ENCODE measurements at places on chromosomes 12 and 14.

DNA sequence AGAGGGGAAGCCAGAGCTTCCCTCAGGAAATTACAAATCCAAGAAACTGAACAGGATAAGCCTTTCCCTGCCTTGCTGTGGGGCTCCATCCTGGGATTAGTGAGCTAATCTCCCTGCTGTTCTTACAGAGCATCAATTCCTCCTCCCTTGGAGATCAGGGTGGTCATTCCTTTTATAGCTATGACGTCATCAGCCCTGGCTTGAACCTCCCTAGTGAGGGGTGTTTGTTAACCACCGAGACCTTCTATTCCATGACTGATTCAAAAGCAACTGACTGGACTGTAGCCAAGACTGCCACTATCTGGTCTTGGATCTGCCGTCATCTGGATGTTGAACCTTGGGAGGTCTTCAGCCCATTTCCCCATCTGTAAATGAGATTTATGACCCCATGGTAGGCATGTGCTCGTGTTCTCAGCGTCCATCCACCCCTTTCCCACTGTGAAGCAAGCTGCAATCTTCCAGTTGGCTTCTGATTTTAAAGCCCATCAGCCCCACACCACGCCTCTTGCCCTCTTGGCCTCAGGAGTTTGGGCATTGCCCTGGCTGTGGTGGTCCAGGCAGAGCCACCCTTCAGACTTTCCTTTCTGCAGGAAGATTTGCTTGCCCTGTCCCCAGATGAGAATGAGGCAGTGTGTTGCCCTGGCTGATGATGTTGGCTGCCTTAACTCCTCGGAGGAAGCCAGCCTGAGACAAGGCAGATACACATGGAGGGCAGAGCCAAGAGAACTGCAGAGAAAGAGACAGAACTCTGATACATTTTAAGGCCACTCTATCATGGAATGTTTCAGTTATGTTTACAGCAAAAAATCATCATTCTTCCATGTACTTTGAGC is 59.6 kb upstream of the ACTN1 start:
- DNase-seq: no peak

DNA sequence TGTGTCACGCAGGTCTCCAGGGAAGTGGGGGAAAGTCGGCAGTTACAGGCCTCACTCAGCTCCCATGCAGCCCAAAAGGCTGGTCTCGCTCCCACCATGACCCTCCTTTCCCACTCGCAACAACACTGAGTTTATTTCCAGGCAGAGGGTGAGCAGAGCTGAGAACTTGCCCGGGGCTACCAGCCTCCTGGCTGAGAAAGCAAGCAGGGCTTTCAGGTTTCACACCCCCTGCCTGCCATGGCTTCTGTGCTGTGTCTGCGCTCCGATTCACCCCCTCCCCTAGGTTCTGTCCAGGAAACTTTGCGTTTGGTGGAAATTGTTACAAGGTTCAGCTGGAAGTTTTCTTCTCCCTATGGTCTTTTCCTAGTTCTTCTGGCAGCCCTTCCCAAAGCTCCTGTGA is 17.1 kb downstream of the OR10G2 start:
- no peak for DNase-seq

- DNase-seq: no peak
Measured at GRCh38 chr12:16348435-16349130, 1.1 kb downstream of the MGST1 start.

GRCh38 chr14:93693914-93694313 is 94.4 kb downstream of the PRIMA1 start:
- DNase-seq: no peak

- no peak for DNase-seq
Measured at GRCh38 chr12:54201001-54201794, 12.4 kb upstream of the SMUG1 start.

DNA sequence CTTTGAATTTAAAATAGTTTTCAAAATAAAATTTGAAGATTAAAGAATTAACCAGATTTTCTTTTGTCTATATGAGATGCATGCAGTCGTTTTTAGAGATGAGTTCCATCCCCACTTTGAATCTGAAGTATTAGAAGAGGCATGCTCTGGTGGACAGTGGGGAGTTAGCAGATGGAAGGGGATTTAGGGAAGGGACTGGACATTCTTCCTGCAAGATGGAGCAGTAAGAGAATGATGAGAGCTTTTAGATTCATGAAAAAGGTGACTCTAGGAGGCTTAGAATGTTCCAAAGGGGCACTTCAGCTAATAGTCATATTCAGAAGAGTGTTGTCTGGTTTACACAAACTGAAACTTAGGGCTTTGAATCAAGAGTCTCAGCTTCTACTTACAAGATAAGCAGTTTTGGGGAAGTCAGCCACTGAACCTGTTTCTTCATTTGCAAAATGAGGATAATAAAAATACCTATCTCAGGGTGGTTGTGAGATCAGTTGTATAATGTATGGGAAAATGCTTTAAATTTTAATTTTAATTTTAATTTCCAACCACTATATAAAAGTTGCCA is 3.7 kb downstream of the ZBTB1 start:
- DNase-seq: no peak

DNA sequence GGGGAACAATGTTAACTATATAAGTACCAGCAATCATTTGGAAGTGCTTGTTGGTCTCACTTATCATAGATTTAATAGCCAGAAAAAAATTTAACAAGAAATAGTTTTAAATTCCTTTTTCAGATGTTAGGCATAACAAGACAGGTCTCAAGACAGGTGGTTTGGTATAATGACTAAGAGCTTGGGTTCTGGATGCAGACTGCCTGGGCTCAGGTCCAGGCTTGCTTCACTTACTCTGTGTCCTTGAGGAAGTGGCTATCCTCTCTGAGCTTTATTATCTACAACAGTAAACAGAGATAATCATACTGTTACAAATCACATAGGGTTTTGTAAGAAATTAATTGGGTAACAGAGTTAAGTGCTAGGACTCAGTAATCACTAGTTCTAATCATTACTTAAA is 338.0 kb upstream of the FLRT2 start:
- no peak for DNase-seq

DNA sequence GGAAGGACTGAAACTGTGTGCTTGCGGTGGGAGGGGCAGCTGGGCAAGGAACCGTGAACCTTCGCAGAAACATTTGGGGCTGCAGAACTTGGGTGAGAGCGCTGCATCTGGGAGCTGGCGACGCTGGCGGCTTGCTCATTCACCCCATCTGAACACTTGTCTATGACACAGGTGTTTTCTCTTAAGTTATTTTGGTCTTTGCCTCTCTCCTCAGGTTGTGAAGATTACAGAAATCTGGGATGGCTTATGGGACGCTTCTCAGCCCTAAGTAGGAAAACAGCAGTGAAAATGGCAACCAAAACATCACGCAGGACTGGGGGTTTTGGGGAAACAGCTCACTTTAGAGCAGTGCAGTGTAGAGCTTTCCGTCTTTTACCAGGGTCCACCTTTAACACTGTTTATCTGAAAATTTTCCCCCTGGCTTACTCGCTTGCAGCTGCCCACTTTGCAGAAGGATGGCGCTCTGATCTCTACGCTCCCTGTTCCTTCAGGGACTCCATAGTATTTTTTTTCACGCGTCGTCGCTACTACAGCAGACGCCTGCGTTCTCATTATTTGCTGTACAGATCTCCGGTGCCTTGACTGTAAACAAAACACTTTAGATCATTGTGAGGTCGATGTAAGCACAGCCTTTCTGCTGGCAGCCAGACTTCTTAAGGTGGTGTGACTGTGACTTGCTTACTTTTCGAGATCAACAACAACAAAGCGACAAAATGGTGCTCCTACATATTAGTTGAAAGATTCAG is 2.7 kb upstream of the CDKN1B start:
- DNase-seq: peak; percentile 49

DNA sequence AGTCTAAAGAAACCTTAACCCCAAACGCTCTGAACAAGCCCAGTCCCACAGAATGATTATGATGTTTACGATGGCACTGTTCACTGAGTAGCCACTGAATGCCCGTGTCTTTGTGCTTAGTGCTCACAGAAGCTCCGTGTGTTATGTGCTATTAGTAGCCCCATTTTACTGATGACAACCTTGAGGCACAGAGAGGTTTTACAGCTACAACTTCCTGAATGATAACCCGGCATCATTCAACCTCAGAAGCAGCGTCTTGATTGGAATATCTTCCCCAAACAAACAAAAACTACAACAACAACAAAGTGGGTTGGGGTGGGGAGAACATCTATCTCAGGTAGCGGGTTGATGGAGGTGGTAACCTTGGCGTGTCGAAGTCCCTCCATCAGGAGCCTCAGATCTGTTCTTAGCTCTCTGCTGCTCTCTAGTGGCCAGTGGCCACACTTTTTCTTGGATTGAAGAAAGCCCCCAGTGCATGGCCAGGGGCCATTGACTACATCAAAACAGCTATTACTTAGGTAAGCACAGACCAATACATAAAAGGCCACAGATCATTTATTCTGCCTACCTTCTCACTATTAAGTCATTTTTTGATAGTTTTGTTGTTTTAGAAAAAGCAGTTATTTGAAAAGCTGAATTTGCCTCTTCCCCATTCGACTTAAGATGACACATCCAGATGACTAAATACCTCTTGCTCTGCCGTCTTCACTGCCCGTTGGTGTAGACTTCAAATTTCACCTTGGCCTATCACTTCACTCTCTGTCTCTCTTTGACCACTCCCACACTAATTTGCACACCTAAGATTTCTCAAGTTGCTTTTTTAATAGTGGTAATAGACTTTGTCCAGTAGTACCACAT is 376.9 kb downstream of the GALC start:
- peak; percentile 61 for DNase-seq

GRCh38 chr12:32586390-32586789 is 92.7 kb upstream of the DNM1L start:
- DNase-seq: no peak

DNA sequence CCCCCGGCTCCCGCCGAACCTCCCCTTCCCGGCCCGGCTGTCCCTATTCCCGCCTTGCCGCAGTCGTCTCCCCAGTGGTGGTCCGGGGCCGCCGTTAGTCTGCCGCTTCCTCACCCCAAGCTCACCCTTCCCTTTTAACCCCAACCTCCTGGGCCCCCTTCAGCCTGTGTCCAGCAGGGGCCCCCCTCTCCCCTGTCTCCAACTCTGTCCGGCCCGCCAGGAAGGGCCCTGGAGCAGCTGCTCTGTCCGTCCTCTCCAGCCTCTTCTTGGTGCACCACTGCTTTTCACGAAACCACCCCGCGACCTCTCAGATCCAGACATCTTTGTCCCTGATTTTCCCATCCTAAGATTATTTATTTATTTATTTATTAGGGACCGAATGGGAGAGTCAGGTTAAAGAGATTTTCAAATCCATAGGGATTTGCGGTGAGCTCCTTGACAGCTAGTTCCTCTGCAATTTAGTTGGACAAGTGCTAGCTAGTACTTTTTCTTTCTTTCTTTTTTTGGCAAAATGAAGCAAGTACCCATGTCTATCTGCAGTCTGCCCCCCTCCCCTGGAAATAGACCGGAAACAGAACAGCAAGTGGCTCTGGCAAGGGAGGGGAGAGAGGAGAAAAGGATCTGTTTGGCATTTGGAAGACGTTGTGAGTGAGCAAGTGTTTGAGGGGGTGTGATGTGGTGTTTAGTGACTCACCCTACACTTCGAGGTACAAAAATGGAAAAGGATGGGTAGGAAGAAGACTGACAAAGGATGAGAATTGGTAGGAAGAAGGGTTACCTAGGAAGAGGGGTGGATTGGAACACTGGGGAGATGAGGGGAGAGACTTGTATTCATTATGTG is 632 bp downstream of the UBR7 start:
- DNase-seq: no peak

GRCh38 chr12:18689771-18690170 is 48.0 kb downstream of the PLCZ1 start:
- DNase-seq: no peak

DNA sequence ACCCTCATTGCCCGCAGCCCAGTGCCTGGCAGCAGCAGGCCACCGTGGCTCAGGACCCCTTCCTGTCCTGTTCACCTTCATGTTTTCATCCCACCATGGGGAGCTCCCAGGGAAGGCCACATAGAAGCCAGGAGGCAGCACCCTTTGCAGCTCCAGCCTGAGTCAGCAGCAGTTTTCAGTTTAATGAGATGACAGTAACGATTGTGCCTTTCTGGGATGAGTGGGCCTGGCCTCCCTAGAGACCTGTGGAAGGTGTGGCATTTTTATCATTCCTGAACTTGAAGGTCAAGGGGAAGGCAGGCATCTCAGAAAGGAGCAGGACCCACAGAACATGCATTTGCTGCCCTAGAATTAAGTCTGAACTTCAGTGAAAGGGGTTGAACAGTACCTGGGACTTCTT is 532.8 kb downstream of the FUT8 start:
- no peak for DNase-seq

GRCh38 chr14:81474148-81474492 is 59.5 kb downstream of the SEL1L start:
- no peak for DNase-seq

GRCh38 chr12:851343-851742 is 98.2 kb downstream of the RAD52 start:
- no peak for DNase-seq

DNA sequence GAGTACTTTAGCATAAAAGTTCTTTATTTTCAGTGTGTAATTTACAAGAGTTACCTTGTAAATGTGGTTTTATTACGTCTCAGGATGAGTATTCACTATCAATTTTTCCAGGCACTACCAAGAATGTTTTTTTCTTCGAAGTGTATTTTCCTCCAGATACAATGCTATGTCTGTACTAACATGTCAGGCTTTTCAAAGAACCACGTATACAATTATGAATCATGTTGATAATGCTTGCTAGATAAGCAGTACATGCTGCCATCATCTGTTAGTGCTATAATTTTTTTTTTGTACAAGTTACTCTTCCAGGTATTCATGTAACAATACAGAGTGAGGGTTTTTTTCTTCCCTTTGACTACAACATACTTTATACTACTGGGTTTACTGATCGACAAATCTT is 5.6 kb upstream of the KANSL2 start:
- no peak for DNase-seq

GRCh38 chr14:102924632-102925588 is 2.4 kb downstream of the AMN start:
- no peak for DNase-seq

DNA sequence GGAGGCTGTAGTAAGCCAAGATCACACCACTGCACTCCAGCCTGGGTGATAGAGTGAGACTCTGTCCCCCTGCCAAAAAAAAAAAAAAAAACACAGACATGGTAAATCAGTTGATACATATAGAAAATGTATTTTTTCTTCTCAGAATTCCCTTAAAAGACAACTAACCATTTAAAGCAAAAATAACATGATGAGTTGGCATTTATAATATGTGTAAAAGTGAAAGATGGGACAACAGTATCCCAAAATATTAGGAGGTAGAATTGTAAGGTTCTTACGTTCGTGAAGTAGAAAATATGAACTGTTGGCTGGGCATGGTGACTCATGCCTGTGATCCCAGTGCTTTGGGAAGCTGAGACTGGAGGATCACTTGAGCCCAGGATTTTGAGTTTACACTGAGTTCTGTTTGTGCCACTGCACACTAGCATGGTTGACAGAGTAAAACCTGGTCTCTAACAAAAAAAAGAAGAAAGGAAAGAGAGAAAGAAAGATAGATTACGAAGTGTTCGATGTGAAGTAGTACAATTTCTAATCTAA is 296.7 kb downstream of the FBXL14 start:
- no peak for DNase-seq

GRCh38 chr14:100868621-100869370 is 34.7 kb downstream of the RTL1 start:
- no peak for DNase-seq

All from left renal cortex interstitium (tissue), 4 donors.